GM19239 (cell line): ENCODE measurements at places on chromosomes 2 and 18.
A peak's percentile ranks its signal among the peaks of the same experiment; 100 is the strongest.

DNA sequence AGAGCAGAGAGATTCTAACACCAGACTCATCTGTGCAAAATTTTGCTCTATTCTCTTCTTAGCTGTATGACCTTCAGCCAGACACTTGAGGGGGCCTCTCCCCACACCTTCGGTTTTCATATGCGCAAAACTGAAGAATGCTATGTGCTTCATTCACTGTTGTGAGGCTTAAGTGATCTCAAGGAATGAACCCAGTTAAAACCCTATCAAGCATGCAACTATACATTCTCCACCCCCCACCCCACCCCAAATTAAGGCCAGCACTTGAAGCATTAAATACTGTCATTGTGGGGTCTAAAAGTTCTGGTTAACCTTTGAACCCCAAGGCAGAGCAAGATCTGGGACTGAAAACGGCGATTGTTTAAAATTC, 10.0 kb downstream of the PCARE start:
- DNase-seq: no peak

- DNase-seq: no peak
Observed at GRCh38 chr2:225136552-225136951, 94.3 kb upstream of the DOCK10 start.

GRCh38 chr18:55286257-55286825, 301.7 kb downstream of the TCF4 start:
- no peak for DNase-seq

DNA sequence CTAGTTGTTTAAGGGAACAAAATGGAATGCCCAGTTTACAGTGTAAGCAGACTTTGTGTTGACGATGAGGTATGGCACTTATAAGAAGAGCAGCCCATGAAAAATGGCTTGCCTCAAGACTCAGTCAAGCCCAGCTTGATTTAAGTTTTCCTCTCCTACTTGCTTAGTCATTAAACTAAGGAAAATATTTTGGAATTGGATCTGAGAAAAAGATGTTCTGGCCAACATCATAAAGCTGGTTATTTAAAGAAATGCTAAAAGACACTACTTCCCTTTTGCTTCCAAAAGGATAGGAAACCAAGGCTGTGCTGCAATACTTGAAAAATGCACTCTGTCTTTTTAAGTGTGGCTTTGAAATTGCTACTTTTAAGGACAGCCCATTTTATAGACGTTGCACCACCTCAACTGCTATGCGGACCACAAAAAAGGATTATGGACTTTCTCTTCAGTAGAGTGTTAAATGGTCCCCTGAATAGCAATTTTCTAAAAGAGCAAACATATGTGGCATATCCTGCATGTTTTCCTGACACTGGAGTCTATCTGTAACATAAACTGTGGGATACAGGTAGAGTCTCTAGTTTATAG, 32.1 kb downstream of the CCDC141 start:
- DNase-seq: no peak

- DNase-seq: no peak
Observed at GRCh38 chr18:22552254-22552653, 134.5 kb upstream of the CTAGE1 start.

- peak; percentile 17 for DNase-seq
Observed at GRCh38 chr2:36356990-36357846, 1.6 kb downstream of the CRIM1 start.

GRCh38 chr2:1804865-1805264, 60.5 kb upstream of the PXDN start:
- DNase-seq: no peak
